ENCODE measurements at places on chromosomes 16 and 17.

GRCh38 chr17:52035336-52035915, 123.1 kb downstream of the CA10 start:
- DNase-seq: no peak

- no peak for DNase-seq
Measured at GRCh38 chr16:3755249-3755648, 37.9 kb upstream of the TRAP1 start.

DNA sequence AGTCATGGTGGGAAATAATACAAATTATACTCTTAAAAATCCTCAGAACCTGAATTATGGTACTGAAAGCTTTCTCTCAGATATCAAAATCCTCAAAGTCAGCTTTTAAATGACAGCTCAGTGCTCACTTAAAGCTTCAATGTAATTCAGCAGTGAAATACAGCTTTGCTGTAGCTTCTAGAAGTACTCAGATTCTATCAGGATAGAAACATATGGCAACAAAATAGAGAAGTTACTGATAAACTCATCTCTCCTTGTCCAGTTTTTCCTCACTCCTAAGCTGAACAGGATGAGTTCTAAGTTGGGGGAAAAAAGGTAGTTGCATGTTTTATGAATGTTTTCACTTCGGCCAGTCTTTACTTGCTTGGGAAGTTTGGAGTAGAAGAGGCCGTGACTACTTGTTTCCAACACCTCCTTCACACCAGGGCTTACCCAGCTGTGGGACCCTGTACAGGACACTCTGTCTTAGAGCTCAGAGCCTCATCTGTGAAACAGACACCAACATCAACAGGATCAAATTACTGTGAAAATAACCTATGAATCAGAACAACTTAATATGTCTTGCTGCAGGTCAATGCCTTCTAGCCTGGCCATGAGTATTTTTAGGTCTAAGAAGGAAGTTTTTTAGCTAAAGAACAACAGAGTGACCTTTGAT, 30.2 kb downstream of the OGFOD1 start:
- no peak for DNase-seq

DNA sequence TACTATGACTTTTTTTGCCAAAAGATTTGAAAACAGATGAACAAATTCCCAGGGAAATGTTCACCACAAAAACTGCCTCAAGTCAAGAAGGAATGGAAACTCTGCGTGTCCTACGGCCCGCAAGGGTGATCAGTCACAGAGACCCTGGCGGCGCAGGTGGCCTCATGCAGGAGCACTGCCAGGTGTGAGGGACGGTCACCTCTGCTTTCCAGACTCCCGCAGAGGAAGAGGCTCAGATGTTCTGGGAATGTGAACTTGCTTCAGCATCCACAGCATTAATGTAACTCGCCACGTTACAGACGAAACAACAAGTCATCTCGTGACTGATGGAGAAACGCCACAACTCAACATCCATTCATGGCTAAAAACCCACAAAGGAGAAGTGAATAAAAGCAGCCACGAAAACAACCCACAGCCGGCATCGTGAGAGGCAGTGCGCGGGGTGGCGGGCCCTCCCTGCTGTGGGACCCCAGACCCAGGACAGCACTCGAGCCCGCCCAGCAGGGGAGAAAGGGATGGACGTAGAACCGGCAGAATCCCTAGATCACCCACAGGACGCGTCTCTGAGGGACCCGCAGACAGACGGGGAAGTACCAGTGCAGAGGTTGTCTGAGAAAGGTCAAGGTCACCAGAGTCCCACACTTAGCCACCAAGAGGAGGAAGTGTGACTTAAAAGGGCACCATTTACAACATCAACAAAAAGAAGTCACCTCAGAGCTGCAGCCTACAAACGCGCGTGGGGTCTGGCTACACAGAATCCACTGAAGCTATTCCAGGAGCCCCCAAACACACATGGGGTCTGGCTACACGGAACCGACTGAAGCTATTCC, 76.9 kb upstream of the GNG13 start:
- DNase-seq: no peak

DNA sequence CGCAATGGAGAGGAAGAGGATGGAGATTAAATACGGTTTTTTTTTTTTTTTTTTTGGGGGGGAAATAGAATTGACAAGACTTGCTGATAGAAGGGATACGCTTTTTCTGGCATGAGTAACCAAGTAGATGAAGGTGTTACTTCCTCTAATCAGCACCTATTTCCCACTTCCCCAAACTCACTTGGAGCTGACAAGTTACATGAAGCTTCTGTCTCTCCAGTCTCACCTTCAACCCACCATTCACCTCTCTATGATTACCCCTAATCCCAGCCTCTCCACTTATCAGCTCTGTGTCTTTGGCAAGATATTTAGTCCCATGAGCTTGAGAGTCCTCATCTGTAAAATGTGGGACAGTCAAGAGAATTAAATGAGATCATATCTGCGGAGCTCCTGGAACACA, 185.9 kb upstream of the HS3ST3A1 start:
- DNase-seq: no peak

- DNase-seq: no peak
Measured at GRCh38 chr16:26019381-26020242, 327.9 kb downstream of the HS3ST4 start.

DNA sequence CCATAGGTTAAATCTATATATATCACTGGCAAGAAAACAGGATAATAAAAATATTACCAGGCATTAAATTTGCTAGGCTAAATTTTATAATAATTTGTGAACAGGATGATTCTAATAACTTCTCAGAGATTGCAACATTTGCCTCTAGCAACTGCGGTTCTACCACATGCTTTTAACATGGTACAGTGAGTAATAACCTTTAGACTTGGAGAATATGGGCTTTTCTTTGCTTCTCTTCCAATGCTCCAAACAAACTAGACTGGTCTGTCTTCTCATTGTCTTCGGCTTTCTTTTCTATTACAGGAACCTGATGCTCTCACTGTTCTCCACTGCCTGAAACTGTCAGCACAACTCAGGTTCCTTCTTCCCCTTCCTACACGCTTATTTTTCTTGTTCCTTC, 80.6 kb downstream of the CA4 start:
- DNase-seq: no peak

DNA sequence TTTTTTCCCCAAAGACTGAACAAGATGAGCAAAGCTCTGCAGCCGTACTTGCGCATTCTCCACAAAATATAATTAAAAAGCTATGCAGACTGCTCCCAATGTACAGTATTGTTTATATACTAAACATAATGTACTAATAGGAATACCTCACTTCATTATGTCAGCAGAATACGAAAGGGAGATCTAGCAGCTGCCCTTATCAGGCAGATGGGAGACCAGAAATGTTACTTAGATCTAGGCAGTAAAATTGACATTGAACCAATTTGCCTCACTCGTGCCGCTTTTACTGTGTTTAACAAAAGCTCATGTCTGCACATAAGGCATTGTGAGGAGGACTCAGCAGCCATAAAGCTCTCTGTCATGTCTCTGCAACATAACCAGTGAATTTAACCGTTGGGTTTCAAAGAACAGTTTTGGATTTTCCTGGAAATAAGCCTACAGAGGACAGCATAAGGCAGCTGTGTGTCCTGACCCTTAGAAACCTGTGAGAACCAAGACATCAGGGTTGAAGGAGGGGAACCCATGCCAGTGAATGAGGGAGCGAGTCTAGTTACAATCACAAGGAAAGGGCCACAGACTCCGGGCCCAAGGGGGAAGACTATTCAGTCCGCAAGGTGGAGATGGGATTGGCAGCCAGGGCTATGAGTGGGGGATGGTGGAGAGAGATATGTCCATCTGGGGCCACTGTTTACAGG, 71.4 kb downstream of the GNAO1 start:
- DNase-seq: no peak

DNA sequence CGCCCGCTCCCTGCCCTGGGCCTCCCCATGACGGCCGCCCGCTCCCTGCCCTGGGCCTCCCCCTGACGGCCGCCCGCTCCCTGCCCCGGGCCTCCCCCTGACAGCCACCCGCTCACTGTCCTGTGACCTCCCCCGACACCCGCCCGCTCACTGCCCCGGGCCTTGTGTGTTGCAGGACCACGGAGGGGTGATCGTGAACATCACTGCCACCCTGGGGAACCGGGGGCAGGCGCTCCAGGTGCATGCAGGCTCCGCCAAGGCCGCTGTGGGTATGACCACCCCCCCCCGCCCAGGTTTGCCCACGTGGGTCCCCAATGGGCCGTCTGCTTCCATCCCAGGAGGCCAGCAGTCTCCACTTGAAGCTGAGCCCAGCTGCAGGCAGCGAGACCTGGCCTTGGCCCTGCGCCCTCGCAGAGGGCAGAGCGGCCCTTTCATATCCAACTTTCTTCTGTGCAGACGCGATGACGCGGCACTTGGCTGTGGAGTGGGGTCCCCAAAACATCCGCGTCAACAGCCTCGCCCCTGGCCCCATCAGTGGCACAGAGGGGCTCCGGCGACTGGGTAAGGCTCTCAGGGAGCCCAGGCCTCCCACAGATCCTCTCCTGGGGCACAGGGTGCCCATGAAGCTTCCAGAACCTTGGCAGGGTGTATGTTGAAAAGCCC, 9.0 kb downstream of the DECR2 start:
- DNase-seq: no peak

- DNase-seq: no peak
Measured at GRCh38 chr16:10466861-10467260, 81.0 kb downstream of the ATF7IP2 start.

- no peak for DNase-seq
Measured at GRCh38 chr17:49217651-49218413, 7.3 kb downstream of the ABI3 start.
